Stomach (tissue), 19 donors: ENCODE measurements at places on chromosomes 7 and 10. TPM values are rescaled to one million over a fixed set of nuclear protein-coding genes. Genes with fewer than 3 reads are reported as not detected.
A peak's percentile ranks its signal among the peaks of the same experiment; 100 is the strongest.

GRCh38 chr7:46660402-46660980 is 739.4 kb upstream of the IGFBP3 start:
- no peak overlapping the region for H3K27ac ChIP-seq
- H3K36me3 ChIP-seq = no peaks in the 10 kb centered on the region
- no peaks in the 10 kb centered on the region for H3K4me1 ChIP-seq
- H3K4me3 ChIP-seq = no peak overlapping the region

- DNase-seq = no peak
- H3K36me3 ChIP-seq = no peaks in the 10 kb centered on the region
- H3K4me1 ChIP-seq = no peaks in the 10 kb centered on the region
- H3K27me3 ChIP-seq = no peaks in the 10 kb centered on the region
- no peak overlapping the region for H3K27ac ChIP-seq
- H3K4me3 ChIP-seq = no peak overlapping the region
Measured at GRCh38 chr10:93926613-93927012, 32.8 kb downstream of the SLC35G1 start.

DNA sequence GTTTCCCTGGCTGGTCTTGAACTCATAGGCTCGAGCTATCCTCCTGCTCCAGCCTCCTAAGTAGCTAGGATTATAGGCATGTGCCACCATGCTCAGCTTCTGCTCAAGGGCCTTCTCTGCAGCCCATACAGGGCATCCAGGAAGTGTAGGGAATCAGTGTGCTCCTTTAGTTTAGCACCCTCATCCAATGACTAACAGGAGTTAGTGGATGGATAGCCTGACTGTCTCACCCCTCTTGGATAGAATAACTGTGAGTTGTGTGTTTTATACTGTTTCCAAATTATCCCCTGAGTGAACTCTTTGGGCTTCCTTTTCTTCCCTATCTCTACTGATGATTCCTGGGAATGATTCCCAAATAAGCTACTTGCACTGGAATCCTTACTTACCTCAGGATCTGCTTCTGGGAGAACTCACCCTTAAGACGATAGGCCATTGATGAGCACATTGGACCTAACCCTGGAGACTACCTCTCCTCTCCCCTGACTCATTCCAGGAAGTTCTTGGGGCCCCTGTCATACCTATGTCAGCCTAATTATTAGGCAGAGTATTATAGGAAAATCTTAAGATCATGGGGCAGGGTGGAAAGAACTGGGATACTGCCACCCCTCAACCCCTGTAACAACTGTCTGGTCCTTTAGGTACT is 18.5 kb downstream of the STRIP2 start:
- no peak overlapping the region for H3K4me3 ChIP-seq
- no peaks in the 10 kb centered on the region for H3K36me3 ChIP-seq
- no peaks in the 10 kb centered on the region for H3K27me3 ChIP-seq
- H3K4me1 ChIP-seq = no peaks in the 10 kb centered on the region

DNA sequence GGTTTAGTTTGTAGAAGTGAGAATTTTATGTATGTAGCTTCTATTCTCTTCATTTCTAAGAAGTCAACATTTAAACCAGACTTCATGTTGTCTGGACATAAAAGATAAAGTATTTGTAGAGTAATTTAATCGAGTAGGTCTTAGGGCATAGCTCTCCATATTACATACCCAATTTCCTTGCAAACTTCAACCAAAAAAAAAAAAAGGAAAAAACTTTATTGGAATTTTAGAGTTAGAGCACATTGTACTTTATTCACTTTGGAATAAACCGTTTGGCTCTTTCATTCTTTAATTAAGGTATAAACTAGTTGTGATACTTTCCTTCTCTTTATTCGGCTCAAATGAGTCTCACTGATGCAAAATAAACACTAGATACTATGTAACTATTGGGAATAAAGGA is 36.0 kb downstream of the PTER start:
- no peaks in the 10 kb centered on the region for H3K27me3 ChIP-seq
- H3K36me3 ChIP-seq = peaks cover 10% of the 10 kb centered on the region
- no peak for DNase-seq
- H3K4me3 ChIP-seq = no peak overlapping the region

- H3K4me3 ChIP-seq = no peak overlapping the region
- H3K36me3 ChIP-seq = no peaks in the 10 kb centered on the region
- H3K4me1 ChIP-seq = peaks cover 19% of the 10 kb centered on the region
- no peaks in the 10 kb centered on the region for H3K27me3 ChIP-seq
- DNase-seq = no peak
Measured at GRCh38 chr7:39605087-39605486, 18.3 kb upstream of the RALA start.

- H3K36me3 ChIP-seq = no peaks in the 10 kb centered on the region
- H3K27me3 ChIP-seq = no peaks in the 10 kb centered on the region
- peaks cover 50% of the 10 kb centered on the region for H3K4me1 ChIP-seq
- peak overlapping the region; percentile 63 for H3K27ac ChIP-seq
Measured at GRCh38 chr7:143285470-143285778, 666 bp downstream of the TMEM139 start.

DNA sequence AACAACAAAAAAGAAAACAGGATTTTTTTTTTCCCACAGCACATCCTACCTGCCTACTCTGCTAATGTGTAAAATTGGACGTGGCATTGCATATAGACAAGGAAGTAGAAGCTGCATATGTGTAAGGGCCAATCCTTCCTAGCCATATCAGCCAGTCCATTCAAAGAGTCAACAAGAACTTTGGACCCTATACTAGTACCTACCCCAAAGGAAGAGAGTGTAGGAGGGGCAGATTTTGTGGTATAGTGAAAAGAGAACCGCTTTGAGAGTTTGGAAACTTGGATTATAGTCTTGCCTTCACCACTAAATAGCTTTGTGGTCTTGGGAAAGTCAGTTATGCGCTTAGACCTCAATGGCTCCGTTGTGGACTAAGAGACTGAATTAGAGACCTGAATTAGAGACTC is 12.1 kb upstream of the MCU start:
- H3K4me3 ChIP-seq = no peak overlapping the region
- H3K36me3 ChIP-seq = no peaks in the 10 kb centered on the region
- peak overlapping the region; percentile 48 for H3K27ac ChIP-seq

GRCh38 chr10:71290806-71291527 is 28.1 kb upstream of the SLC29A3 start:
- no peak for DNase-seq
- no peak overlapping the region for H3K27ac ChIP-seq
- H3K27me3 ChIP-seq = no peaks in the 10 kb centered on the region
- H3K36me3 ChIP-seq = peaks cover 88% of the 10 kb centered on the region
- H3K4me1 ChIP-seq = no peaks in the 10 kb centered on the region
- H3K4me3 ChIP-seq = no peak overlapping the region

GRCh38 chr10:125093974-125094705 is 66.2 kb downstream of the CTBP2 start:
- H3K27me3 ChIP-seq = no peaks in the 10 kb centered on the region
- no peaks in the 10 kb centered on the region for H3K36me3 ChIP-seq
- H3K27ac ChIP-seq = peak overlapping the region; percentile 80
- H3K4me1 ChIP-seq = peaks cover 69% of the 10 kb centered on the region
- DNase-seq = no peak

- H3K4me1 ChIP-seq = no peaks in the 10 kb centered on the region
- H3K4me3 ChIP-seq = no peak overlapping the region
- no peaks in the 10 kb centered on the region for H3K27me3 ChIP-seq
- no peak overlapping the region for H3K27ac ChIP-seq
- no peak for DNase-seq
- H3K36me3 ChIP-seq = no peaks in the 10 kb centered on the region
Measured at GRCh38 chr7:97390915-97391593, 273.6 kb downstream of the SDHAF3 start.

DNA sequence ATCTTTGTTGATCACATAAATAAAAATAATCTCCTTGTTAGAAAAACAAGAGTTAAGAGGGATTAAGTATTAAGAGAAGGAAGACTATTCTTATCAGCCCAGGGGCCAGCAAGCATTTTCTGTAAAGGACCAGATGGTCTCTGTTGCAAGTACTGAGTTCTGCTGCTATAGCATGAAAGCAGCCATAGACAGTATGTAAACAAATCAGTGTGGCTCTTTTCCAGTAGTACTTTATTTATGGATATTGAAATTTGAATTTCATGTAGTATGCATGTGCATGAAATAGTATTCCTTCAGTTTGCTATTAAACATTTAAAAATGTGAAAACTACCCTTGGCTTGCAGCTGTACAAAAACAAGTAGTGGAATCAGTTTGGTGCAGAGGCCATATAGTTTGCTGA is 81.7 kb downstream of the STK31 start:
- no peaks in the 10 kb centered on the region for H3K36me3 ChIP-seq
- H3K27ac ChIP-seq = no peak overlapping the region
- no peak for DNase-seq
- no peak overlapping the region for H3K4me3 ChIP-seq
- no peaks in the 10 kb centered on the region for H3K27me3 ChIP-seq
- no peaks in the 10 kb centered on the region for H3K4me1 ChIP-seq

- H3K27ac ChIP-seq = no peak overlapping the region
- peak; percentile 83 for DNase-seq
- no peak overlapping the region for H3K4me3 ChIP-seq
- no peaks in the 10 kb centered on the region for H3K27me3 ChIP-seq
- peaks cover 86% of the 10 kb centered on the region for H3K36me3 ChIP-seq
Measured at GRCh38 chr10:70880077-70880534, 8.3 kb downstream of the PCBD1 start.

DNA sequence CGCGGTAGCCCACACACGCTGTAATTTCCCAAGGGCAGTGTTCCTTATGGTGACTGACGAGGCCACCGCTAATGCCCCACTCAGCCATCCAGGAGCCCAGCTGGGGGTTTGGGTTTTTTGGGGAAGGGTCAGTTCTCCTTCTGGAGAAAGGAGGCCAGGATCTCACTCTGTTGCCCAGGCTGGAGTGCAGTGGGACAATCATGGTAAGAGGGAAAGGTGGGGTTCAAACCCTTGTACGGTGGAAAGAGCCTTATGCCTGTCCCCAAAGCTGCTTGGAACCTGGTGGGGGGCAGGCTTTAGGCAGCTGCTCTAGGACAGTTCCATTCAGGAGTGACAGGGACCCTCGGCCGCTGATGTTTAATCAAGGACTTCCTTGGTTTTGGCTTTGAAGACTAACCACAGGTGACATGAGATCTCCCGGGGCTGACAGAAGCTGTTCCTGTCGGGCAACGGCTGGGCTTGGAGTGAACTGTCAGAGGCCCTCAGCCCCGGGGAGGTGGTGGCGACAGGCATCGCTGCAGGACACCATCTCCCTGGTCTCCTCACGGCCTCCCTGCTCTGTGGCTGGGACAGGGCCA is 84.5 kb downstream of the CARD11 start:
- H3K4me1 ChIP-seq = no peaks in the 10 kb centered on the region
- H3K36me3 ChIP-seq = no peaks in the 10 kb centered on the region
- no peak for DNase-seq
- peaks cover 15% of the 10 kb centered on the region for H3K27me3 ChIP-seq

DNA sequence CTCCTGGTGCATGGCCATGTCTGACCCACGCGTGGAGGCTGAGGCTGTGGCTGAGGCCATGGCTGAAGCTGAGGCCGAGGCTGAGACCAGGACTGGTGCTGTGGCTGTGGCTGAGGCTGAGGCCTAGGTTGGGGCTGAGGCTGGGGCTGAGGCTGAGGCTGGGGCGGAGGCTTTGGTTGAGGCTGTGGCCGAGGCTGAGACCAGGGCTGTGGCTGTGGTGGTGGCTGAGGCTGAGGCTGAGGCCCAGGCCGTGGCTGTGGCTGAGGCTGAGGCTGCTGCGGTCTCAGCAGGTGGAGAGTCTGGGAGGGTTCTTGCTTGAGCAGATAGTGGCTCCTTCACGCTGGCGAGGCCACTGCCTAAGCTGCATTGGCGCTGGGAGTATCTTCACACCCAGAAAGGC is 76.4 kb downstream of the WDR37 start:
- no peak overlapping the region for H3K4me3 ChIP-seq
- no peak for DNase-seq
- H3K27me3 ChIP-seq = no peaks in the 10 kb centered on the region
- no peaks in the 10 kb centered on the region for H3K4me1 ChIP-seq
- no peak overlapping the region for H3K27ac ChIP-seq

DNA sequence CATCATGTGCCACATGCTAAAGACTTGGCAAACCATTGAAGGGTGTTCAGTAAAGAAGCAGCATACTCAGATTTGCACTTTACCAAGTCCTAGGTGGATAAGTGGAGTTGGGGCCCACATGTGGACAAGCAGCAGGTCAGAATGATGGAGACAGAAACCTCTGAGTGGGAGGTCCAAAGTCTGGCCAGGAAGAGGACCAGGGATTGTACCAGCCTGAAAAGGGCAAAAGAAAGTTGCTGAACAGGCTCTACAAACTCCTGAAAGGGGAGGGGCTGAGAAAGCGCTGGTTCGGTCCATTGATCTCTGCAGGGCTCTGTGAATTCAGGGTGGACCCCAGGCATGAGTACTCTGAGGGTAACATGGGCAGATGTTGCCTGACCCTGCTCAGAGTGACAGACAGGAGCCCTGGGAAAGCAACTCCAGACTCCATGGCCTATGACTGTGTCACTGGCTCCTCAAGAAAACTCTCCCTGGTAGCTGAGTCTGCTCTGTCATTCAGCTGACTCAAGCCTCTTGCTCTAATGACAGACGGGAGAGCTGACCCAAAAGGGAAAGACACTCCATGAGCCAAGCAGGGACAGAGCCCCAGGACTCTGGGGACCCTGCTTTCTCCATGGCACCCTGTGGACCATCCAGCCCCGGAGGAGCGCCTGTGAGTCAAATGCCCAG is 68.5 kb downstream of the TBXAS1 start:
- no peak overlapping the region for H3K4me3 ChIP-seq
- no peaks in the 10 kb centered on the region for H3K36me3 ChIP-seq
- no peaks in the 10 kb centered on the region for H3K4me1 ChIP-seq
- no peak for DNase-seq
- H3K27ac ChIP-seq = no peak overlapping the region

DNA sequence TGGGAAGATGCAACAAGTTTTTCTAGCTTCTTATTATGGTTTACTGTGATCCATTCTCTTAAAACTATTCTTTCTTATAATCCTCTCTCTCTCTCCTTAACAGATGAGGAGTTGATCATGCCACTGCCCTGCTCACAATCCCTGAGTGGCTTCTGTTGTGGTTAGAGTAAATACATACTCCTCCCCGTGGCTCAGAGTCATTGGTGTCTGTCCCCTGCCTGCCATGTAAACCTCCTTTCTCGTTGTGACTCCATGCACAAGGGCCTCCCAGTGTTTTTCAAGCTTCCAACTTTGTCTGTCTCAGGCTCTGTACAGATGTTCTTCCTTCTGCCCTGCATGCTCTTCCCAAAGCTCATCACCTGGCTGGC is 20.4 kb downstream of the CCNY start:
- no peak overlapping the region for H3K27ac ChIP-seq
- no peaks in the 10 kb centered on the region for H3K27me3 ChIP-seq
- DNase-seq = no peak

TUBB8 gene
- total RNA-seq = not detected

TMEM130 gene
- total RNA-seq = 1.8 TPM

CLCN1 gene
- not detected for total RNA-seq

FKBP6 gene
- not detected for total RNA-seq

MCU gene
- 15.2 TPM for total RNA-seq

TMEM176B gene
- total RNA-seq = 93.6 TPM

UBTD1 gene
- 7.0 TPM for total RNA-seq

SPDYE2 gene
- total RNA-seq = not detected

MAT1A gene
- total RNA-seq = not detected

THNSL1 gene
- total RNA-seq = 5.0 TPM
